SJCRH30 (cell line): ENCODE measurements at places on chromosomes 1 and 21. TPM values are rescaled to one million over a fixed set of nuclear protein-coding genes. Genes with fewer than 3 reads are reported as not detected.

The NGF gene
- total RNA-seq = 0.32 TPM in 1 of 2 replicates, not detected in the other

The CR2 gene
- total RNA-seq = 0.03 and 0.04 TPM in 2 replicates

The VANGL2 gene
- 11.1 and 12.8 TPM in 2 replicates for total RNA-seq

The SPATA46 gene
- total RNA-seq = not detected in 2 replicates

The TMOD4 gene
- not detected in 2 replicates for total RNA-seq

The KRTAP10-7 gene
- not detected in 2 replicates for total RNA-seq

The AKR7A3 gene
- total RNA-seq = 0.06 and 0.25 TPM in 2 replicates

The ACBD6 gene
- total RNA-seq = 40.9 and 44.6 TPM in 2 replicates

The REN gene
- total RNA-seq = not detected in 2 replicates

The ERG gene
- not detected in 2 replicates for total RNA-seq

GRCh38 chr1:115506518-115506917 lies 135.3 kb upstream of the VANGL1 start:
- DNase-seq = no peak

- no peak for DNase-seq
Measured at GRCh38 chr1:176617881-176618280, 154.9 kb downstream of the PAPPA2 start.

- DNase-seq = no peak
Measured at GRCh38 chr1:147570907-147571306, 29.6 kb downstream of the BCL9 start.

DNA sequence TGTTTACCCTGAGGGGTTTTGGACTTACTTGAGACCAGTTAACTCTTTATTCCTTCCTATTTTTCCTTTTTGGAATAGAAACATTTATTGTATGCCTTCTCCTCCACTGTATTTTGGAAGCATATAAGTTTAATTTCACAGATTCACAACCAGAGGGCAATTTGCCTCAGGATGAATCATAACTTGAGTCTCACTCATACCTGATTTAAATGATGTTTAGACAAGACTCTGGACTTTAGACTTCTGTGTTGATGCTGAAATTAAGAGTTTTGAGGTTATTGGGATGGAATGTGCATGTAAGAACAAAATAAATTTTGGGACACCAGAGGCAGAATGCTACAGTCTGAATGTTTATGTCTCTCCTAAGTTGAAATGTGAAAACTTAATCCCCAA lies 7.1 kb upstream of the ADAM30 start:
- no peak for DNase-seq

DNA sequence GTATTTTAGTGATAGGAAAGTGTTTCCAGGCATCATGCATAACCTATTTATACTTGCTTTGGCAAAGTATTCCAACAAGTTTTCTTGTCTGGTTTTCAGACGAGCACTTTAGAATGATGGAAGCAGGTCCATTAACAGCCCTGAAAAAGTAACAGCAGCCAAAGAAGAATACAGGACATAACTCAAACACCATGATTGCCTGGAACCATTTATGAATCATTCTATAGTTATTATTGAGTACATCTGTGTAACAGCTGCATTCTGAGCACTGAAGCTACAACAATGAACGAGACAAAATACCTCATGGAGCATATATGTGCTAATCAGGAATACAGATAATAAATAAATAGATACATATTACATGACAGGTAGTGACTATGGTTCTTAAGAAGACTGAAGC lies 12.6 kb downstream of the IL10RB start:
- no peak for DNase-seq

DNA sequence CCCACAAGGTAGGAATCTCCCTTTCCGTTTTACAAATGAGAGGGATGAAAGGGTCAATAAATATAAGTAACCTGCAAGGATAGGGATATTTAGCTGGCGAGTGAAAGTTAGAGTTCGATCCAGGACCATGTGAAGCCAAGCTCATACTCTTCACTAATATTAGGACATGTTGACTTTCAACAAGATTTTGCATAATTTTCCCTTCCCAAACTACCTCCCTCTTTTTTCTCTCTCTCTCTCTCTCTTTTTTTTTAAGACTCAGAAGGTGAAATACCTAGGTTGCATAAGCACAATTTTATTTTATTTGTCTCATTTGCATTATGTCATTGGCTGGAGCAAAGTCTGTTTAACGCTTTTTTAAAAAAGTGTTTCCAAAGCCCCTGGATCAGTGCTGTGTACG lies 8.1 kb upstream of the MT1HL1 start:
- DNase-seq = no peak

DNA sequence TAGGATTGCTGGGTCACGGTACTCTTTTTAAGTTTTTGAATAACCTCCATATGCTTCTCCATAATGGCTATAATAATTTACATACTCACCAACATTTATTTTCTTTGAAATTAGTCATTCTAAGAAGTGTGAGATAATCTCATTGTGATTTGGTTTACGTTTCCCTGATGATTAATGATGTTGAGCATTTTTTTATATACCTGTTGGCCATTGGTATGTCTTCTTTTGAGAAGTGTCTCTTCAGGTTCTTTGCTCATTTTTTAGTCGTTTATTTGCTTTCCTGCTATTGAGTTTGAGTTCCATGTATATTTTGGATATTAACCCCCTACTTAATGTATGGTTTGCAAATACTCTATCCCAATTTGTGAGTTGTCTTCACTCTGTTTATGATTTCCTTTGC lies 9.3 kb downstream of the RNF187 start:
- DNase-seq = no peak

DNA sequence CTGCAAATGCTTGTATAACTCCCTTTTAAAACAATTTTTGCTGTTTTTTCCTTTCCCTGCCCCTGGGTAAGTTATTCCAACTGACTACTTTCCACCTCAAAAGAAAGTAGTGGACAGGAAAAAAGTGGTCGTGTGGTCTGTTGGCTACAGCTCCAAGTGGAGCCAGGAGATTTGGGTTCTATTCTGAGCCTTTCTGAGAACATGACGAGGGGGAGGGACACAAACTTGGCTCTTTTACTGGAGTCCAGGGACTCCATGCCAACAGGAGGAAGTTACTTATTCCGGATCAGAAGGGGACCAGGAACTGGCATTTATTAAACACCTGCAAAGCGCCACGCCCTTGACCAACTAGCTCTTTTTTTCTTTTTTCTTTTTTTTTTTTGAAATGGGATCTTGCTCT lies 79.0 kb upstream of the CAPZB start:
- DNase-seq = no peak

GRCh38 chr1:224621813-224622682 lies 5.9 kb downstream of the CNIH3 start:
- DNase-seq = no peak

DNA sequence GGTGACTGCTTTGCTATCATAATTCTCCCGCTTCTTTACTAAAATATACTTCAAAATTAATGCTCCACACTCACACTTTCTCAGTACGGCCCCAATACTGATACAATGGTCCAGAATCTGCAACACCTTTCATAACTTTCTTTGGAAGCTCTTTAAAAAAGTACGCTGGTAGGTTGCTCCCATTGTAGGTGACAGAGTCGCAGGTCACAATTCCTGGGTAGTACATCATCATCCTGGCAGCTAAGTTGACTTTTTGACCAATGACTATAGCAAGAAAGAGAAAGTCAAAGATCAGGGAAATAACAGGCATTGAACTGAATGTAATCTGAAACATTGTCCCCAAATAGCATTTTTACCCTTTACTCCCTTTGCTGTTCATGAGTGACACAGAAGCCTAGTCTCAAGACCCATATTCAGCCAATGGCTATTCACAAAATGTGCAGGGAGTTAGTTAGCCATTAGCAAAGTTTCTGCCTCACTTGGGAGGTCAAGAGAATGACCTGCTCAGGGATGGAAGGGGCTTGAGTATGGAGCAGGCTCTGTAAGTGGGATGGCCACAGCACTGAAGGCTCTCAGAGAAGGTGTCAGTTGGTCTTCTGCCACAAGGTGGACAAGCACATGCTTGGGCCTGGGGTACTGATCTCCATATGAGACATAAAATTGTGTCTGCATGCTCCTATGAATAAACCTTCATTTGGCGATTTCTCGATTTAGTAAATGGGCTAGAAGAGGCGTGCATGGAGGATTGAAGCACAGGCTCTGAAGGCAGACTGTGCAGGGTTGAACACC lies 35.4 kb downstream of the ADCY10 start:
- DNase-seq = no peak

- no peak for DNase-seq
Measured at GRCh38 chr1:150549496-150550221, 451 bp downstream of the ADAMTSL4 start.

GRCh38 chr1:107139833-107140702 lies 771 bp upstream of the NTNG1 start:
- DNase-seq = no peak

GRCh38 chr1:61158591-61158990 lies 76.2 kb downstream of the NFIA start:
- DNase-seq = no peak

DNA sequence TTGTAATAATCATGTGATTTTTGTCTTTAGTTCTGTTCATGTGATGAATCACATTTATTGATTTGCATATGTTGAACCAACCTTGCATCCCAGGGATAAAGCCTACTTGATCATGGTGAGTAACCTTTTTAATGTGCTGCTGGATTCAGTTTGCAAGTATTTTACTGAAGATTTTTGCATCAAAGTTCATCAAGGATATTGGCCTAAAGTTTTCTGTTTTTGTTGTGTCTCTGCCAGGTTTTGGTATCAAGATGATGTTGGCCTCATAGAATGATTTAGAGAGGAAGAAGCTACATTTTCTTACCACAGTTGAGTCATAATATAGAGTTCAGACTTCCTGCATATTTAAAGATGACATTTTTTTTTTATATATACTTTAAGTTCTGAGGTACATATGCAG lies 455.9 kb downstream of the PLPP3 start:
- DNase-seq = no peak

DNA sequence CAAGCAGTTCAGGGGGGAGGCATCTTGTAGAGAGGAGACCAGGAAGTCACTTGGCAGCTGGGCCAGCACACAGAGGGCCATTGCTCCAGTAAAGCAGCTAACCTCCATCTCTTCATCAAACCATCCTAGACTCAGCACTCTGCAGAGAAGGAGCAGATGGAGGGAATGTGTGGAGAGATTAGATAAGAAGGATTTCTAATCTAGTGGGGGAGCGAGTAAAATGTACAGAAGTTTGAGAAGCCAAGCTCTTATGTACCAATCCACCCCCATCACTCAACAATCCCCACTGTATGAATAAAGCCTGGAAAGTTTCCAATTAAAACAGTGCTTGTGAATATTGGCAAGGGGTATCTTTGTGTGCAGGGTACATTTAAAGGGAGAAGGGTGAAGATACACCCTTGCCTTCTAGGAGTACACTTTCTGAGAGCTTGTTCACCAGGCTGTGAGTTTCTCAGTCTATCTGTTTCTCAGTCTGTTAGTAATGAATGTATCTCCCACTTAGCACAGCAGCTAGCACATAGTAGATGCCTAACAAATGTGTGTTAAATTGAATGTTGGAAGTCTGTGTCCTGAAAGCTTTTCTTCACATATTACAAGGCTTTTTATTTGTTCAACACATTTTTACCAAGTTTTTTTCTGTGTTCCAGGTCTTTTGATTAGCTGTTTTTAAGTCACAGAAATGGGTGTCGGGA lies 142.7 kb upstream of the UBE2U start:
- DNase-seq = no peak

DNA sequence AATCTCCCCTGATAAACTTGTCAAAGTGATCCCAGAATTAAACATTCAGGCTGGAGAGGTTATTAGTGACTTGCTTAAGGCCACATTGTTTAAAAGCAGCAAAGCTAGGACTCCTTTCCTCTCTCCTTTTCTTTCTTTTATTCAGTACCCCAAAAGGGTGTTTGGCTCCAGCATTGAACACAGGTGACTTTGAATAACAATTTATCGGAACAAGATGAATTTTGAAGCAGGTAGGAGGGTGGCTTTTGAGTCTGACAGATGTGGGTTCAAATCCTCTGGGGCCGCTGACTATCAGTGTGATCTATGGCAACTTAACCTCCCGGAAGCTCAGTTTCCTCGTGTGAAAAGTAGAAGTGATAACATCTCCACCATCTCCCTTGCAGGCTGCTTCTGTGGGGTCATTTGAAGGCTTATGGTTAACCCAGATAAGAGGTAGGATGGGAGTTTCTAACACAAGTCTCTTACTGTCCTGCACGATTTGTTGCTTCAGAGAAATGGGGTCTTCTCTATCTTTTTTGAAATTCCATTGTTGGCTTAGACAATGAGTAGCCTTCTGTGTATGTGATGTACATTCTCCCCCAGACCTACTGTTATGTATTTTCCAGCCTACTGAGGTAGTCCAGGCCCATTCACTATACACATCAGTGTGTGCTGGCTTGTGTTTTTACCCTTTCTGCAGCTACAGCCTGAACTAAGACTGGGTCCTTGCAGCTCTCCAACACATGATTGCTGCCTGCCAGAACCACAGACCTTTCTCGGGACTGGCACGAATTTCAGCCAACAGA lies 29.0 kb downstream of the JUN start:
- DNase-seq = no peak

GRCh38 chr1:61141288-61142042 lies 59.1 kb downstream of the NFIA start:
- no peak for DNase-seq

DNA sequence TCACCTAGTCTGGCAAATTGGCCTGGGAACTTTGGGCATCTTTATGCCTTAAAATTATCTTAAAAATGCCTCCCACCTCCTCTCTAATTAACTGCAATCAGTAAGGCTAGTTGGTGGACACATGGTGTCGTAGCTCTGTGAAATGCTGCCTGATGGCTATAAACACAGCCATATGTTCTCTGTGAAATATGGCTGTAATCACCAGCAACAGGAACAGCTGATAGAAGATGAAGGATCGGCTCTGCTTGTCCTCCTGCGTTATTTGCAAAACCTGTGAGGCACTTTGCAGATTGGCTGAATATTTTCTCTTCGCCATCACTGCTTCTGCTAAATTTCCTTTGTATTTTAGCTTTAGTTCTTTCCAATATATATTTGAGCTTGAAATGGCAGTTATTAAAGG lies 419.6 kb downstream of the RWDD3 start:
- no peak for DNase-seq

DNA sequence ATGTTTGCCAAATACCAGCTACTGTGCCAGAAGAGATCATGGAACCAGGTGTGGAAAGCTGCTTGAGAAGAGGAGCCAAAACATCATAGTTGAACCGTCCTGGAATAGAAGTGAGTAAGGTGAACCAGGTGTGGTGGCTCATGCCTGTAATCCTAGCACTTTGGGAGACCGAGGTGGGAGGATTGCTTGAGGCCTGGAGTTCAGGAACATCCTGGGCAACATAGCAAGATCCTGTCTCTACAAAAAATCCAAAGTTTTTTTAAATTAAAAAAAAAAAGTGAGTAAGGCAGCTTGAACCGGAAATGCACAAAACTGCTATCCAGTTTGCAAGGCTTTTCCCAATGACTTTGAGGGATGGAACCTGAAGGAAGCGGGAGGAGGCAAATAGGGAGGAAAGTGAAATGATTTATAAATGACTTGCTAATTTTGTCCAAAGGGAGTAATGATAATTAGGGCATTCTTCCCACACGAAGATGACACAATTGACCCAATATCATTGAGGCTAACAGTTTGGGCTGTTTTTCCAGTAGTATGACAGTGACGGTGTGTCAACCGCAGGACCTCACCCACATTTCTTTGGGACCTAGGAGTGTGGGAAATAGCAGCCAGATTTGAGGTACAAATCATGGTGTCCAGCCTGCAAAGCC lies 1.5 kb upstream of the CNN3 start:
- DNase-seq = no peak
